ENCODE measurements at places on chromosomes 3 and 15.

DNA sequence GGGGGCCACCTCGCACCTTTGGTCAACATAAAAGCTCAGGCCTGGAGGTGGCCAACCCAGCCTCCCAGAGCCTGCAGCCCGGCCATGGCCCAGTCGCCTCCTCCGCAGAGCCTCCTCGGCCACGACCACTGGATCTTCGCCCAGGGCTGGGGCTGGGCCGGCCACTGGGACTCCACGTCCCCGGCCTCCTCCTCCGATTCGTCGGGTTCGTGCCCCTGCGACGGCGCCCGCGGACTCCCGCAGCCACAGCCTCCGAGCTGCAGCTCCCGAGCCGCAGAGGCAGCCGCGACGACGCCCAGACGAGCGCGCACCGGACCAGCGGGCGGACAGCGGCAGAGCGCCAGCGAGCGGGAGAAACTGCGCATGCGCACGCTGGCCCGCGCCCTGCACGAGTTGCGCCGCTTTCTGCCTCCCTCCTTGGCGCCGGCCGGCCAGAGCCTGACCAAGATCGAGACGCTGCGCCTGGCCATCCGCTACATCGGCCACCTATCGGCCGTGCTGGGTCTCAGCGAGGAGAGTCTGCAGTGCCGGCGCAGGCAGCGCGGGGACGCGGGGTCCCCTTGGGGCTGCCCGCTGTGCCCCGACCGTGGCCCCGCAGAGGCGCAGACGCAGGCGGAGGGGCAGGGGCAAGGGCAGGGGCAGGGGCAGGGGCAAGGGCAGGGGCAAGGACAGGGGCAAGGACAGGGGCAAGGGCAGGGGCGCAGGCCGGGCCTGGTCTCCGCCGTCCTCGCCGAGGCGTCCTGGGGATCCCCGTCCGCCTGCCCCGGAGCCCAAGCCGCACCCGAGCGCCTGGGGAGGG, at the start of gene MESP2:
MESP2 (plus strand) TSS at position 59 of the 799 bp plus-strand sequence; CDS start at position 85, 26 bp downstream.
- DNase-seq, result peak; percentile 47

DNA sequence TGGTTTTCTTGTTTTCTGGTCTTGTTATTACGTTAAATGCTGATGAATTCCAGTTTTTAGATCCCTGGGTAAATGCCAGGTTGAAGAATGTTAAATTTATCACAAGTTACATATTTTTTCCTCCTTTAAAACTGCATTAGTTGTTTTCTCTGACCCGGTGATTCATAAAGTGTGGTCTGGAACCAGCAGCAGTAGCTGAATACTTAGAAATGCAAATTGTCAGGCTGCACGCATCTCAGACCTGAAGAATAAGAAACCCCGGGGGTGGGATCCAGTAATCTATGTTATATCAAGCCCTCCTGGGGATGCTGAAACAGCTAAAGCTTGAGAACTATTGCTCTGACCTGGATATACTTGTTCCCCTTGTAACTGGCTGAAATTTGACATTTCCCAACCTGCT, 69.1 kb downstream of the PEX5L start:
- DNase-seq, result peak; percentile 4

GRCh38 chr3:72768936-72769335, 79.3 kb downstream of the SHQ1 start:
- DNase-seq, result no peak

DNA sequence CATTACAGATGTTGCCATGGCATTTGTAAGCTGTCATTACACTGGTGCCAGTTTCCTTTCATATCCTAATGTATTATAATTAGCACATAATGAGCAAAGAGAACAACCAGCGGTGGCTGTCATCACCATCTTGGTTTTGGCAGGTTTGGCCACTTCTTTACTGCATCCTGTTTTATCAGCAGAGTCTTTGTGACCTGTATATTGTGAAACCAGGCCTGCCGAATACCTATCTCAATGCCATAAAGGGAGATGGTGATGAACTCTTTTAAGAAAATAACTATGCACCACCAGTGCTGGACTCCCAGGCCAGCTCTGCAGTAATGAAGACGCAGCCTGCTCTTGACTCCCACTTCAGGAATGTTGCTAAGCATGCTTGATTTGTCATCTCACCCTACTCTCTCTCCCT, 458.1 kb upstream of the NR2F2 start:
- no peak for DNase-seq

DNA sequence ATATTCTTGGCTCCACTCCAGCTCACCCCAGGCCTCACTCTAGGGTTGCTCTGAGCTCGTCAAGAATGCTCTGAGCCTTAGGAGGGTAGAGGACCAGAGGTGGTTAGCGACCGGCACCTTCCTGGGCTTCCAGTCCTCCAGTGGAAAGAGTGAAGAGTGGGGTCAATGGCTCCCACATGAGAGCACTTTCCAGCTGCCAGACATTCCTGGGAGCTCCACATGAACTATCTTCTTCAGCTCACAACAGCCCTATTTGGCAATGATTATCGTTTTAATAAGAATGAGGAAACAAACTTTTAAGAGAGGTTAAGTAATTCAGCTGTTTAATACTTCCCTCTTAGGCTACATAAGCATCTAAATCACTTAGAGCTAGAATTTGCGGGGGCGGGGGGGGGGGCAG, 139.3 kb downstream of the STT3B start:
- DNase-seq, result no peak

DNA sequence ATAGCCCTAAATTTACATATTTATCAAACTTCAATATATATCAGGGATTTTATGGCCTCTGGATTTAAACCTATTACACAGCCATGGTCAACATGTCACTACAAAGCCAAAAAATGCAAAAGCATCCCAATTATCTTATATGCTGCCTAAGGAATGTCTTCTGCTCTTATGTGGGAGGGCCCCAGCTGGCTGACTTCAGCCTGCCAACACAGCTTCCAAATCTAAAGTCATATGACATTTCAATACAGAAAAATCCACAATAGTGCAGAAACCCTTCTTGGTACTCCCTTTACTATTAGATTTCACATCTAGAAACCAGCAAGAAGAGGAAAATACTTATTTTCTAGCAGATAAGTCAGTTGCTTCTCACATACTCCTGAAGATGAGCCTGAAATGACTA, 6.4 kb downstream of the PFN2 start:
- no peak for DNase-seq

DNA sequence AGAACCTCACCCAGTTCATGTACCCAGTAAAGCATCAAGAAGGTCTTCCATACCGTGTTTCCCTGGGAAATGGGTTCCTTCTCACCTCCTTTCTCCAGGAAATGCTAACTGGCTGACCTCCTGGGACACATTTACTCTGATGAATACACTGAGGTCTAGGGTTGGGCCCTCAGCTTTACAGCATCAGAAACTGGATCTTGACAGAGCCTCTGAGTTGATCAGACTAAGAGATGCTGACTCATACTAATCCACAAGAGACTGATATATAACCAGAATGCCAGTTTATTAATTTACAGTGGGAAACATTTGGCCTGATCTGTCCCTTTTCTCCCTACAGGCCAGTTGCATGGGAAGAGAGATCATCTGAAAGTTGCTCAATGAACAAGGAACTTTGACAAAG, 55.8 kb downstream of the GTF2E1 start:
- DNase-seq, result no peak

DNA sequence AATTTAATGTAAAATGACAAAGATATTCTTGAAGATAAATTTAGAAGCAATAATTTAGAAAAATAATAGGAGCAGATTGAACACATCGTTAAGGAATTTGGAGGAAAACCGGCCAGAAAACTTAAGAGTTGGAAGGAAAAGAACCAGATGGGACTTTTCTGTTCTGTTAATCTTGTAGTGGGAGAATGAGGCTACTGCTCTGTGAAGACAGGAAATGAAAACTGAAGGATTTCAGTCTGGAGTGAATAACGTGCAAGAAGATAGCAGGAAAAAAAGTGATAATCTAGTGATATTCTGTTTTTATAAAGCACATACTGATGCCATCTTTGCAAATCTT, 74.2 kb downstream of the DPPA2 start:
- DNase-seq, result no peak

- DNase-seq, result no peak
Measured at GRCh38 chr3:59265566-59265965, 215.7 kb upstream of the CFAP20DC start.

- no peak for DNase-seq
Measured at GRCh38 chr3:4627651-4628375, 134.7 kb downstream of the ITPR1 start.

Measured in activated CD8-positive, alpha-beta T cell treated with anti-CD3 and anti-CD28 coated beads for 36 hours (primary cell).